CD4-positive, alpha-beta T cell (primary cell): ENCODE measurements at places on chromosomes 2 and 18.

- no peaks in the 10 kb centered on the region for H3K4me1 ChIP-seq
- no peak overlapping the region for H3K4me3 ChIP-seq
- no peaks in the 10 kb centered on the region for H3K27me3 ChIP-seq
- H3K27ac ChIP-seq, result no peak overlapping the region
Measured at GRCh38 chr2:203201426-203201825, 37.4 kb upstream of the CYP20A1 start.

GRCh38 chr2:67259556-67260342 lies 137.4 kb upstream of the ETAA1 start:
- no peaks in the 10 kb centered on the region for H3K36me3 ChIP-seq
- no peak for DNase-seq
- H3K27me3 ChIP-seq, result no peaks in the 10 kb centered on the region
- H3K4me3 ChIP-seq, result no peak overlapping the region
- no peaks in the 10 kb centered on the region for H3K4me1 ChIP-seq

- no peak overlapping the region for H3K27ac ChIP-seq
- H3K4me3 ChIP-seq, result no peak overlapping the region
- peaks cover 98% of the 10 kb centered on the region for H3K27me3 ChIP-seq
- H3K36me3 ChIP-seq, result no peaks in the 10 kb centered on the region
Measured at GRCh38 chr2:176157499-176158185, 535 bp downstream of the HOXD3 start.

- no peaks in the 10 kb centered on the region for H3K36me3 ChIP-seq
- no peaks in the 10 kb centered on the region for H3K4me1 ChIP-seq
- no peaks in the 10 kb centered on the region for H3K27me3 ChIP-seq
- H3K4me3 ChIP-seq, result no peak overlapping the region
- H3K27ac ChIP-seq, result no peak overlapping the region
- no peak for DNase-seq
Measured at GRCh38 chr2:136809998-136810397, 44.7 kb downstream of the THSD7B start.

- H3K27me3 ChIP-seq, result no peaks in the 10 kb centered on the region
- H3K27ac ChIP-seq, result no peak overlapping the region
- no peak overlapping the region for H3K4me3 ChIP-seq
- DNase-seq, result no peak
Measured at GRCh38 chr2:119478188-119478977, 45.9 kb downstream of the SCTR start.

DNA sequence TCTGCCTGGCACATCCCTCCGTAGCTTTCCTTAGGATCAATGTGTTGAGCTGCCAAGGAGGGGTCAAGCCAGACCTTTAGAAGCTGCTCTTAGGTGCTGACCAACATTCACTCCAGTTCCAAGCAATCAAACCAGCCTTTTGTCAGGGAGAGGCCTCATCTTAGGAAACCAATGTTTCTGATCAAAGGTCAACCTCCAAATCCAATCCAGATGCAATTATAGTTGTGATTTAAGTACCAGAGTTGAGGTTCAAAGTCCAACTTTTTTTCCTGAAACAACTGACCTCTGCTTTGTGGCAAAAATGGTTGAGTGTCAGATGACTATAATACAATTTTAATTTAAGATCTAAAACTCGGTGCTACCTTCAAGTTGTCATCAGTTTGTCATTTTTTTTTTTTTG lies 303.4 kb downstream of the ALK start:
- peaks cover 12% of the 10 kb centered on the region for H3K27me3 ChIP-seq
- H3K36me3 ChIP-seq, result no peaks in the 10 kb centered on the region

DNA sequence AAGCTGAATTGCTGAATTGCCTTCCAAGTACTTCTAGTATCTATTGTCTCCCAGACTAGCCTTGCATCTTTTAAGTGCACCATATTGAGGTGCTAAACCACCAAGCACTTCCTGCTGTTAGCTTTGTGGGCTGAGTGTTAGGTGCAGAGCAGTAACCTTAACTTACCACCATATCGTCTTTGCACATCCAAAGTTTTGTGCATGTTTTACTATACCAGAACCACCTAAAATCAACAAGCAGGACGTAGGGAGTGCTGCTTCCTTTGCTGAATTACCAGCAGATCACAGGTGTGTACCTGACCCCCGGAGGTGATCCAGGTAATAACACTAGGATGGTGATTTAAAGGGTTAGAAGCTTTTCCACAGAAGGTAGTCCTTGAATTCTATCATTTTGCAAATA lies 359.9 kb upstream of the HNRNPA3 start:
- H3K4me1 ChIP-seq, result peaks cover 12% of the 10 kb centered on the region
- no peak overlapping the region for H3K27ac ChIP-seq
- DNase-seq, result peak; percentile 85
- no peaks in the 10 kb centered on the region for H3K36me3 ChIP-seq

DNA sequence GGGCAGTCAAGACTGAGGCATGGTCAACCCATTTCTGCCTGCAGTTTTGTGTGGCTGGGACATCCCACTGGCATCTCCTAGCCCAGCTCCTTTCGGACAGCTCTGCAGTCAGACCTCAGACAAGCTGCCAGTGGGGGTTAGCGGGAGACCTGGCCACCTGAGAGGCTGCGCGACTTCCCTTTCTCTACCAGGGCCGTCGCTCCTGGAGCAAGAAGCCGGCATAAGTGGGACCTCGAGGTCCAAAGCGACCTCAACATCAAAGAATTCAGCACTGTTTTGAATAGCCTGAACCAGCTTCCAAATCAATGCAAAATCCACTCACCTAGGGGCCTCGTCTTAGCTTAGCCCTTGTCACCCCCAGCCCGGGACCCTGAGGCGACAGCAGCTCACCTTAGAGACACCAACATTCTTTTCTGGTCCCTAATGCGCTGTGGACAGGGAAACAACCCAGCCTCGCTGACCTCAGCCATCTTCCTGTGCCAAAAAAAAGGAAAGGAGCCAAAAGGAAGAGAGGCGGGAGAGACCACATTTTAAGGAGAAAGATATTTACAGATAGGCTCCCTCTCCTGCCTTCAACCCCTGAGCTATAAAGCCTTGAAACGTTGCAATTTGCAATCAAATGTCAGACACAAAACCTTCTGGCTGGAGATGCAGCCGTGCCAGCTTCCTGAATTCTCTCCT lies 81.2 kb downstream of the GFPT1 start:
- no peak for DNase-seq
- H3K27ac ChIP-seq, result no peak overlapping the region
- H3K4me3 ChIP-seq, result peak overlapping the region; percentile 56
- no peaks in the 10 kb centered on the region for H3K36me3 ChIP-seq
- peaks cover 31% of the 10 kb centered on the region for H3K4me1 ChIP-seq

DNA sequence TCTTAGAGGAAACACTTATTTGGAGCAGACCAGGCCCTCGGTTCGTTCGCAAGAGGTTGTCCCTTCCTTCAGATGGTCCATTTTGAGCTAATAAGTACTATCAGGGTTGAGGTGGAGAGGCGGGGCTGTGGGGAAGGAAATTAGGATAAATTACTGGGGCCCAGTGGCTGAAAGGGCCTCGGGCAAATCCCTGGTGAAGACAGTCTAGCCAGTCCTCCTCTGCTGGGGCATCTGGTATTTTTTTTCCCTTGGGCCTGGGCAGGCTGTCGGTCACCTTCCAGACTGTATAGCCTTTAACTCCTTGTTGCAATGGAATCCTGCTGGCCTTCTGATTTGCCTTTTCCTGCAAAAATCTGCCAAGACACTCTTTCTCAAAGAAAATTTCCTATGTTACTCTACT lies 1.7 kb upstream of the MYO3B start:
- no peaks in the 10 kb centered on the region for H3K4me1 ChIP-seq
- H3K27ac ChIP-seq, result no peak overlapping the region

DNA sequence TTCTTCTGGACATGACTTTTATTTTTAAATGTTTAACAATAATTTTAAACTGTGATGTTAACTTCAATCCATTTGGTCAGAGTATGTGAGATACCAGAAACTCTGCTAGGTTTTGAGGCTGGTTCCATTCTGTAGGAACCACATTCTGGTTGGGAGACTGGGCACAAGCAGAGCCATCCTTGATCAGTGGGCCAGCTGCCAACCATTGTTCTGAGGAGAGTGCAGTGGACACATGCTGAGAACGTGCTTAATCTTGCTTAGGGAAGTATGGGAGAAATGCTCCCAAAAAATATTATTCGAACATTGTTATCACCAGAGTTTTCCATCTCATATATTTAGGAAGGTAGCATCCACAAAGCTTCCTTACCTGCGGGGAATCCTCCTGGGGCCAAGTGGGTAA lies 155.8 kb downstream of the RTN4 start:
- no peaks in the 10 kb centered on the region for H3K36me3 ChIP-seq
- no peaks in the 10 kb centered on the region for H3K27me3 ChIP-seq
- no peak overlapping the region for H3K27ac ChIP-seq

DNA sequence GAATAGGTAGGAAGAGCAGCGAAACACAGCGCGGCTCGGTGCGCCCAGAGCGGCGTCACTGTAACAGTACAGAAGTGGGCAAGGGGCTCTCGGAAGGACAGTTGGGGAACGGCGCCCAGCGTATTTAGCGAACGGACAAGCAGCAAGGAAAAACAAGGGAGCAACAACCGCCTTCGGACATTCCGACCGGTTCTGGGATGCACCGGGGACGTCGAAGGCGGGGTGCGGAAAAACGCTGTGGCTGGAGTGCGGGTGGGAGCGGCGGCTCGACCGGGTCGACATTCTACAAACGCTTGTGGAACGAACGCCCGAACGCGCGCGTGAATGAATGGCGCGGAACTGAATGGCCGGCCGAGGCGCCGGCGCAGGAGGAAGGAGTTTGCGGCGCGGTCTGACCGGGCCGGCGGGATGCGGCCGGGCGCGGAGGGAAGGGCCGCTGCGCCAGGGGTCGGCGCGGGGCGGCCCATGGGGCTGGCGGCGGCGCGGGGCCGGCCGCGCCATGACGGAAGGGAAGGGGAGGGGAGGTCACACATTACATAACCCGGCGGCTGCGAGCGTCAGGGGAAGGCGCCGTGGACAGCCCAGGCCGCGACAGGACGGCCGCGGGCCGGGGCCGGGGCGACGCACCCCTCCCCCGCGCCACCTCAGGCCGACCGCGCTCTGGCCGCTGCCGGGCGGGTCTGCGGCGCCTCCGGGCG lies 605 bp downstream of the REV1 start:
- no peaks in the 10 kb centered on the region for H3K36me3 ChIP-seq
- H3K27ac ChIP-seq, result peak overlapping the region; percentile 58
- H3K4me1 ChIP-seq, result peaks cover 30% of the 10 kb centered on the region
- peak overlapping the region; percentile 92 for H3K4me3 ChIP-seq

DNA sequence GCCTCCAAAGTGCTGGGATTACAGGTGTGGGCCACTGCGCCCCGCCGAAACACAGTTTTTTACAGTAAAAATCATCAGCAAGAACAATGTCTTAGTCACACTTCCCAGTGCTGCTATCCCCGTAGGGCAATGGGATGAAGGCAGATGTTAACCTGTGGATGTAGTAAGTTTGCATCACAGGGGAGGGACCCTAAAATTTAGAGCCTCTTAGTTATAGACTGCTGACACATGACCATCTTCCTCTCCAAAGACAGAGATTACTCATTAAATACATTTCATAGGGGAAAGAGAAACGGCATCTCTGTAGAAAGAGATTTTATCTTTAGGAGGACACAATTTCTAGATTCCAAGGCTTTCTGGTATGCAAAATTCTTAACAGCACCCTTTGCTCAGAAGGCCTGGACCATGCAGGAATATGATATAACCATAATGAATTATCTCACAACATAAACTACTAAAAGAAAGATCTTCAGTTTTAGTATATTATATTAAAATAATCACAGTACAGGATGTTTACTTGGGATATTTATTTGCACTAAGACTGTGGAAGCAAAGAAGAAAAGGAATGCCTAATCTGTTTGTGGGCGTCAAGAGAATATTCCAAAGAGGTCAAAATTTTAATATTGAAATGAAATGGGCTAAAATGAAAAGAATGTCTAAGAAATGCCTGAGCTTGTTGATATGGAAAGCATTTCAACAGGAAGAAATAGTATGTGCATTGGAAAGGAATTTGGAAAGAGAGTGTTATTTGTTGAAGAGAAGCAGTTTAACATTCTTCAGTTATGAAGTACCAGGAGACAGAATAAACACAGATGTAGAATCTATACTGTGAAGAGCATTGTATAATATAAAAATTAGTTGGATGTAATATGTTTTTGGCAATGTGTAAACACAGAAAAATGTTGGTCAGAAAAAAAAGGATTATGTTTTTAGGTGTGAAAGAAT lies 1228.3 kb upstream of the CHAC2 start:
- H3K4me1 ChIP-seq, result no peaks in the 10 kb centered on the region
- no peaks in the 10 kb centered on the region for H3K27me3 ChIP-seq
- no peak overlapping the region for H3K4me3 ChIP-seq
- no peaks in the 10 kb centered on the region for H3K36me3 ChIP-seq
- DNase-seq, result no peak
- no peak overlapping the region for H3K27ac ChIP-seq

DNA sequence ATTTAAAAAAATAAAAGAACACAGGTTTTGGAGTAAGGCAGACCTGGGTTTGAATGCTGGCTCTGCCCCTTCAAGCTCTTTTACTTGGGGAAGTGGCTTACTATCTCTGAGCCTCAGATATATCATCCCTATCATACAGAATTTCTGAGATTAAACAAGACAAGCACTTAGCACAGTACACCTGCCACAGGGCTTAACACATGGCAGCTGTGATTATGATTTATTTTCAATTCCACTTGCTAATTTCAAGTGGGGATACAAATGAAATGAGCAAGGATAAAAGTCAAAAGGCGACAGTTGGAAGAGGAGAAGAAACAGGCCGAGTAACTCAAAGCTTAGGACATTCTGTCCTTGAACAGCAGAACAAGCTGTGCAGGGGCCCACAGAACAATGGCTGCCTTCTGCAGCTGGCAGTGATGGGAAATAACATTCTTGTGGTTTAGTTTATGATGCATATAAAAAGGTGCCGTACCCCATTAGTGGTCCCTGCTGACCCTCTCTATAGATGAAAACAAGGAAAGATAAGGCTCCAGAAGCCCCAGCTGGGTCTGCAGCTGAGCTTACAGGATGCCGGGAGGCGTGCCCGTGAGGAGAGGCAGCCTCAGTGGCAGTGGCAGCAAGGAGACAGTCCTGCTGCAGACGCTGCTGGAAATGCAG lies 45.3 kb downstream of the KIF3C start:
- H3K27me3 ChIP-seq, result no peaks in the 10 kb centered on the region
- no peaks in the 10 kb centered on the region for H3K4me1 ChIP-seq
- H3K4me3 ChIP-seq, result no peak overlapping the region
- DNase-seq, result no peak

GRCh38 chr2:177164131-177164530 lies 48.5 kb upstream of the HNRNPA3 start:
- peaks cover 14% of the 10 kb centered on the region for H3K4me1 ChIP-seq
- DNase-seq, result no peak
- no peak overlapping the region for H3K4me3 ChIP-seq
- H3K27ac ChIP-seq, result no peak overlapping the region
- no peaks in the 10 kb centered on the region for H3K27me3 ChIP-seq

GRCh38 chr2:41180387-41180786 lies 728.5 kb upstream of the SLC8A1 start:
- no peaks in the 10 kb centered on the region for H3K4me1 ChIP-seq
- no peak overlapping the region for H3K4me3 ChIP-seq
- no peaks in the 10 kb centered on the region for H3K27me3 ChIP-seq
- no peaks in the 10 kb centered on the region for H3K36me3 ChIP-seq

- no peaks in the 10 kb centered on the region for H3K27me3 ChIP-seq
- H3K4me1 ChIP-seq, result no peaks in the 10 kb centered on the region
- no peak overlapping the region for H3K4me3 ChIP-seq
- H3K36me3 ChIP-seq, result no peaks in the 10 kb centered on the region
Measured at GRCh38 chr18:42305869-42306593, 351.0 kb downstream of the PIK3C3 start.
